NCI-H1930 (cell line): ENCODE measurements at places on chromosomes 2 and 18.
A peak's percentile ranks its signal among the peaks of the same experiment; 100 is the strongest.

DNA sequence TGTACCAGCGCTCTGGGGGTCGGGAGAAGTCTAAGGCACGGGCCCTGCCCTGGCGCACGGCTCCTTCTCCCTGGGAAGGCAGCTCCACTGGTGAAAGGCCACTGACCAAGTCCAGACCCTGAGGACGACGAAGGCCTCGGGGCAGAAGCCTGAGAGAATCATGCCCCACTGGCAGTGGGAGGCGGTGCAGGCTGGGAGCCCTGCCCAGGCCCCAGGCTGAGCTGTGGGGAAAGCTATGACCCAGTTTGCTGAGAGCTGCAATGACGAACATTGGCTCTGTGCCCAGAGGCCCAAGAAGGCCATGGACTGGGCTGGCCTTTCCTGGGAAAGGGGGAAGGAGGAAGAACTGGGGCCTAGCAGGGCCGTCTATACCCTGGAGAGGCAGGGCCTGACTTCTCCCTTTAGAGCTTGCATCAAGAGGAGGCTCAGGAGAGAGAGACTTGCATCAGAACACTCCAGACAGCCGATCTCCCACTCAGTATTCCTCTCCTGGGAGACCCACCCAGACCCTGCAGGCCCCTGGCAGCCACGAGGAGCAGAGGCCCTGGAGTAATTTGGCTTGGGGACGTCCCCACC, 32.9 kb downstream of the HS1BP3 start:
- no peak for DNase-seq

- no peak for DNase-seq
These were observed 3.5 kb downstream of the RBM43 start for GRCh38 chr2:151258121-151258520.

GRCh38 chr2:215363039-215363438, 51.2 kb downstream of the ATIC start:
- DNase-seq = no peak

DNA sequence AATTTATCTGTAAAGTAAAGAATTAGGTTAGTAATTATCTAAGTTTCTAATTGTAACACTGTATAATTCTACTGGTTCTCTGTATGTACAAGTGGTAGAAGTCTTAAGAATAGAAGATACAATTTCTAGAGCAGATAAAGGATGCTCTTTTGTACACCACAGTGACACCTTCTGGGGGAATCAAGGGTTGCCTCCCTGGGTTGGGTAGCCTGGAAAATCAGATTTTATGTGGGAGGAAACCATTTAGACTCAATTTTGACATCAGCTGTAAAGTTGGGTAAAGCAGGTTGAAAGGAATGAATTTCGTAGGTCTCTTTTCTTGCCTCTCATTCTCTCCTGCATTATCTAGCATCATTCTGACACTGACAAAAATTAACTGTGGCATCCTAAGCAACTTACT, 354.8 kb downstream of the DCC start:
- no peak for DNase-seq

DNA sequence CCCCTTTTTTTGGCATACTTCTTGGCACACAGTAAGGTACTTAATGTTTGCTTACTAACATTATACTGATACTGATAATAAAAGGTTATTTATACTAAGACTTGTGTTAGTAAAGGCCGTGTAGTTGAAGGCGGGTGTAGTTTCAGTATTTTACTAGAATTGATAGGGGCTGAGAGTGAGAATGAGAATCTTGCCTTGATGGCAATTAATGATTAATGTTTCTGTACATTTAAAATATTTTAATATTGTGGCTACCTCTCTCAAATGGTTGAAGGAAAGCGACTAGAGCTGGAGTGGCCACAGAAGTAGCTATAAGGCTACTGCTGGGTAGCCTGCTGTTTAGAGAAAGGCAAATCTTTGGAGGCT, 29.3 kb downstream of the PELI1 start:
- no peak for DNase-seq

DNA sequence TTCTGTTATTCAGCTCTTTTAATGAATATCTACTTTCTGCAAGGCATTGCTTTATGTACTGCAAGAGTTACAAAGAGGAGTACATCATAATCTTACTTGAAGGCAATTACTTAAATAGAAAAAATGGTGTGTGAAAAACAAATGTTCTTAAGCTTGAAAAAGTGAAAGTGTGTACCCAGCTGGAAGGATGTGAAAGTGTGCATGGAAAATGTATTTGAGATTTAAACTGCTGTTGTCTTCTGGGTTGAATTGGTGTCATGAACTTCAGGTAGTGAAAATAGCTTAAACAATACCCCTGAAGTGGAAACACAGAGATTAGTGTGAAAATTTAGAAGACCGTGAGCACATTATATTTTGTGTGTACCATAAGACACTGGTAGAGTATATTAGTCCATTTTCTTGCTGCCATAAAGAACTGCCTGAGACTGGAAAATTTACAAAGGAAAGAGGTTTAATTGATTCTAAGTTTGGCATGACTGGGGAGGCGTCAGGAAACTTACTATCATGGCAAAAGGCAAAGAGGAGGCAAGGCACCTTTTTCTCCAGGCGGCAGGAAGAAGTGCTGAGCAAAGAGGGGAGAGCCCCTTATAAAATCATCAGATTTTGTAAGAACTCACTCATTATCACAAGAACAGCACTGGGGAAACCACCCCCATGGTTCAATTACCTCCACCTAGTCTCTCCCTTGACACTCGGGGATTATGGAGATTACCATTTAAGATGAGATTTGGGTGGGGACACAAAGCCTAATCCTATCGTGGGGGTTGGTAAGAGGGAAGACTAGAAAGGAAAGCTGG, 38.8 kb downstream of the SCN2A start:
- no peak for DNase-seq

DNA sequence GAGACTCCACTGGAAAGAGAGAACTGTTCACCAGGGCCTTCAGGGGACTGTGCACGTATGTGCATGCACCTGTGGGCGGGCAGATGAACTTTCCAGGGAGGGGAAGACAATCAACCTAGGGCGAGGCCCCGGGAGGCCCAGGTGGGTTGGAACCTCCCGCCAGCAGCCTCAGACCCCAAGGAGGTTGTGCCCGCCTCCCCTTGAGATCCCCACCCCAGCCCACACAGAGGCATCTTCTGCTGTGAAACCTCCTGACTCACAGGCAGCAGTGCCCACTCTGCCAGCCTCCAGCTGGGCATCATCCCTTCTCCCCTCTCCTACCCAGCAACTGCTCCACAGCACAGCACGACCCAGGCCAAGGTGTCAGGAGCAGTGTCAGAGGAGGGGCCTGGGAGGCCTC, 54.4 kb downstream of the FAM178B start:
- no peak for DNase-seq

DNA sequence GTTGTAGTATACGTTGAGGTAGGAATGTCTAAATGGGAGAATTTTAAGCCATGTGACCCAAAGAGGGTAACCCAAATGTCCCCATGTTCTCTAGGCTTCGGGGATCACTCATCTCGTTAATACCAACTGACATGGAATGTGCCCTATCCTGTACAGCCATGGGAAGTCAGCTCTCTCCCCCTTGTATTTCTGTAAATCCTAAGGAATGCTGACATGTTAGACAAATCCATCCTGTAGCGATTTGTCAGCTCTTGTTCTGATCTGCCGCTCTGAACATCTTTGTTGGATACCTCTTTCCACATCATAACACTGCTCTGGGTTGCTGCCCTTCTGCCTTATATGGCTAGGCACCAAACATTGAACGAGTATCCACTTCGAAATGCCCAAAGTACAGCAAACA, 350.6 kb downstream of the RND3 start:
- no peak for DNase-seq

GRCh38 chr18:67508146-67508545, 8.4 kb downstream of the DSEL start:
- no peak for DNase-seq

DNA sequence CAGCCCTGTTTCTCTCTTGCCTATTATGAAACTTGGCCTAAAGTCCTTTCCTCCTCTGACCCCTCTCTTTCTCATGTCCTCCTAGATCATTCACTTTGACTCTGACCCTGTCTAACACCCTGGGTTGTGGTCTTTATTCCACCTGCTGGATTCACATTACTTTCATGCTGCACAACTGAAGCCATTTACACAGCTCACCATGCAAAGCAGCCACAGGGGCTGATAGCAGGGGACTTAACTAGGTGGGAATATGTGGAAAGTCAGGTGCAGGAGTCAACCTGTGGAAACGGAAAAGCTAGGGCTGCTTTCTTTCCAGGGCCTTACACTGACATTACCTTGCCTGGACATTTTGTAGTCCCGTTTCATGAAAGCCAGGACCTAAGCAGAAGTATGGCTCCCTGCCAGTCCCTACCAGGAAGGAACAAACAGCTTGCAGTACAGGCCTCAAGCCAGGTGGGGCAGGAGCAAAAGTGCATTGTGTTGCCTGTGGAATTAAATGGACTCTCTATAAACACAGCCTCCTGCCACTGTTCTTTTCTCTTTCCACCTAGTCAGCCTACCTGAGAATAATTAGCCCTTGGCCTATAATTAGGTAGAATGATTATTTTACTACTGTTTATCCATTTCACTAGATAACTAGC, 11.8 kb downstream of the MAPRE3 start:
- DNase-seq = peak; percentile 18

DNA sequence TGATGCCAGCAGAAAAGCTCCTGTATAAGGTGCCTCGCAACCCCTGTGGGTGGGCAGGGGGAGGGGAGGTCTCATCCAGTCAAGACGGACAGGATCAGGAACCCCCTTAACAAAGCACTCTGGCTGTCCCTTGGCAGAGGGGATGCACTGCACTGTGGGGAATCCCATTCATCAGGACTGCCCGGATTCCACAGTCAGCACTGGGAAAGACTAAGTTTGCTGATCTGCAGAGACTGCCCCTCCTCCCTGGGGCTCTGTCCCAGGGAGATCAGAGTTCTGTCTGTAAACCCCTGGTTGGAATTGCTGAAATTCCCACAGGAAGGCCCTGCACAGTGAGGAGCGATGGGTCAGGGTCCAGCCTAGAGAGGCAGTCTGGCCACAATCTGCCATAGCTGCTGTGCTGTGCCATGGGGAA, 149.5 kb upstream of the RBBP8 start:
- no peak for DNase-seq

DNA sequence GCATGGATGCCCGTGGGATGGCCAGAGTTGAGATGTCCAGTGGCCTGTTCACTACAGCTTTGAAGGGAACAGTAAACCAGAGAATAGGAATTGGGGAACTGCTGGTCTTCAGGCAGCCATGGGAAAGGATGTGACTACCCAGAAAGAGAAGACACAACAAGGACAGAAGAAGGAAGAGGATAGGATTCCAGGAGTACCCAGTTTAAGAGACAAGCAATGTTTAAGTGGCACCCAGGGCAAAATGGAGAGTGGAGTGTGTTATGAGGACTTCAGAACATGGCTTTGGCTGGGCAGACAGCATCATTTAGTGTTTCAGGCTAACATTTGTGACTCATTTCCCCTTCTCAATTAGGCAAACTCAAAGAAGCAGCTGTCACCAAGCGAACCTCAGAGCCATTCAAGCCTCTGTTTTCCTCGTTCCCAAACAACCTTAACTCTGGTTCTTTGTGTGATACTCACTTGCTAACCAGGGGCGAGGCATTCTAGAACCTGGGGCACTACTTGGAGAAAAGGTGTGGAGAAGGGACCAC, 4.0 kb upstream of the FAM124B start:
- DNase-seq = no peak

GRCh38 chr2:144322379-144322778, 197.5 kb downstream of the ZEB2 start:
- DNase-seq = no peak

DNA sequence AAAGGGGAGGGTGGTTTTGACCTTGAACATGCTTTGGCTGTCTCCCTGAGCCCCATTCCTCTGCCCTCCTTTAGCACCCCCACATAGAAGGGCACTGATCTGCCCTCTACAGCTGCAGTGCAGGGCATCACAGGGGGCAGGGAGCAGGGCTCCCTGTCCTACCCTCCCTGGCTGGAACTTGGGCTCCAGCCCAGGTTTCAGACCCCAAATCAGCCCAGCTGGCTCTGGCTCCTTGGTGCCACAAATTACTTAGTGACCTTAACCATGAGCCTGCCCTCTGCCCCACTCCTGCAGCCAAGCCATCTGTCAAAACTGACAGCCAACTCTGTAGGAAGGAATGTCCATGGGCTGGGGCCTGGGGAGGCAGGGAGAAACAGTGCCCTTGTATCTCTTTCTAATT, 105.6 kb downstream of the MAPK4 start:
- DNase-seq = no peak

DNA sequence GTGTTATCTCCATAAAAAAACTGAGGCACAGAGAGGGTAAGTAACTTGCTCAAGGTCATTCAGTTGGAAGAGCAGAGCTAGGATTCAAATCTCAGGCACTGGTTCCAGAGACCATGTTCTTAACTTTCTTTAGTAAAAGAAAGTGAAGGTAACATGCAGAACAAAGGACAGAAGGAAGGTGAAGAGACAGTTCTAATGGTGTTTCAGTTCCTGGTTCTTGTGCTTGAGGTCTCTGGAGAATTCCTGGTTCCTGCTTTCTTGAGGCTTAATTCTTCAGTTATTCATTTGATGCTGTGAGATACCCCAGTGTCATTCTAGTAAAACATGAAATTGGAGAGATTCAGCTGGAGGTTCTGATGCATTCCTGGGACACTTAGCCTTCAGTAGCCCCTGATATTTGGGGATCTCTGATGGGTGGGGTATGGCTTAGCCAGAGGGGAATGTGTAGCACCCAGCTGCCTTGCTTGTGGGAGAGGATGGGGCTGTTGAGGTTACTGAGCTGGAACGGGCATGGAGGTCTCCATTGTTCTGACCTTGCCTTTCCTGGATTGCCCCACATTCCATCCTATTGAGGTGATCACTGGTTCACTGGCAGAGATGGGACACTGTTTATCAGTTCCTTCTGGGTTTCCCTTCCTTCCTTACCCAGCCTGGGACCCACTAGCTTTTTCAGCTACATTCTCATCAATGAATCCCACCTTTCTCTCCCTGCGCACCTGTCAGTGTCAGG, 46.8 kb downstream of the SEMA4F start:
- DNase-seq = no peak

GRCh38 chr2:189236066-189236465, 56.5 kb upstream of the COL5A2 start:
- DNase-seq = no peak

GRCh38 chr2:240672076-240672700, 10.5 kb downstream of the AQP12B start:
- DNase-seq = no peak

DNA sequence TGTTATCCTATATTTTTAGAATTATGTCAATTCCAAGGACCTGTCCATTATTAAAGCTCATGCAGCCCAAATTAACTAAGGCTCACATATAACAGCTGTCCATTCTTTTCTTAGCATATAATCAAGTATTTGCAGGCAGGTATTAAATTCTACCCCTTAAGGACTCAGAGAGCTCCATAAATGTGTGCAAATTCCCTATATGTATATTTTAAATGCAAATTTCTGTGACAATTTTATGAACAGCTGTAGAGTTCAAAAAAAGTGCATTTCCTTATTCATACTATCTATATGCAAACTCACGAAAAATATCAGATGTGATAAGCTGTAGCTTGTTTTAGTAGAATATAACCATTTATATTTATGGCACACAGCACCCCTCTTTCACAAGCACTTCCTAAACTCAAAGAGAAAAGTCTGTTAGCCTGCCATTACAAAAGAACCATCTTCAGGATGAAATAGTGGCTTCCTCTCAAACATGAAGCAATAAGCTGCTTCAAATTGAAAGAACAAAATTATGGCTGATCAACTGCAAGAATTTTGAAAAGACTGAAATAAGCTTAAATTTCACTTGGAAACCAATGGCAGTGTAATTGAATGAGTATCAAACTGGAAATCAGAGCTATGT, 155.0 kb upstream of the REG3G start:
- DNase-seq = no peak

GRCh38 chr2:153077311-153077710, 358.9 kb downstream of the ARL6IP6 start:
- DNase-seq = no peak
